ENCODE measurements at places on chromosomes 12 and 14.

DNA sequence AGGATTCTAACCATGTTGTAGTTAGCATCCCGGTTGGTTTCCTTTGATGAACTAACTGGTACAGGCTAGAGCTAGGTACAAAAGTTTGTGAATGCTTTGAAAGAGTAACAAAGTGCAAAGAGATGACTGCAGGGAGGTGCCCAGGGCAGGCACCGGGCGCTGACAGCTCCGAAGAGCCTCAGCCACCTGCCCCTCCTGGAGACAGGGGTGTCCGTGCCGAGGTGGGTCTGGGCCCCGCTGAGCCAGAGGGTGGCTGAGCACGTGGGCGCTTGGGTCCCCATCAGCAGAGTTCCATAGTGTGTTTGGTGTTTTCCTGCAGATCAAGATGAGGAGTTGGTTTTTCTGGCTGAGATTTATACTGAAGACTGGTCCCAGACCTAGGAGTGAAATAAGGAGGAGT lies 19.9 kb downstream of the PRKAB1 start:
- no peak for ATAC-seq

DNA sequence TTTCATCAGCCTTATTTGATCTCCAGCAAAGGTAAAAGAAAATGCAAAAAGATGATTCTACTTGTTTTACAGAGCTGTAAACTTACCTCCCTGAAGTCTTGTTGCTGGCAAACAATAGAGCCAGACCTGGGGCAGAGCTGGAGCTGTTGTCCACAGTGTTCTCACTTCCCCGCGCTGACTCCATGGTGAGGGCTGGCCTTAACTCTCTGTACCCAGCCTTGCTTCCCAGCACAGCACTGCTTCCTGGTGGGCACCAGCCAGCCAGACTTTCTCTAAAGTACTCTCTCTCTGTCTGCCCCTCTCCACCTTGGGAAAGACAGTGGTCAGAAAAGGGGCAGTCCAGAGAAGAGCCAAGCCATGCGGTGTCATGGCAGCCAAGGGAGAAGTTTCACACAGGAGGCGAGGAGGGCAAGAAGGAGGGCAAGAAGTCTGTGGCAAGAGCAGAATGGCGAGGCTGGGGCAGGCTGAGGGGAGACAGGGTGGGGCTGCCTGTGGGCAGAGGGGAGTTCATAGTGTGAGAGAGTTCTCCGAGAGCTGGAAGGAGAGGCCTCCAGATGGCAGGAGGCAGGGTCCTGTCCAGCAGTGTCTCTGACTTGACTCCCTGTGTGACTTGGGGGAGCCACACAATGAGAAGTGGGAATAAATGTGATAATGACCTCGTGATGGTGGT lies 9.3 kb downstream of the EVL start:
- ATAC-seq, result no peak

- no peak for ATAC-seq
These were observed 1.6 kb upstream of the PPP2R5E start for GRCh38 chr14:63544591-63545299.

- ATAC-seq, result no peak
These were observed 123.8 kb downstream of the GRIP1 start for GRCh38 chr12:66555113-66555512.

DNA sequence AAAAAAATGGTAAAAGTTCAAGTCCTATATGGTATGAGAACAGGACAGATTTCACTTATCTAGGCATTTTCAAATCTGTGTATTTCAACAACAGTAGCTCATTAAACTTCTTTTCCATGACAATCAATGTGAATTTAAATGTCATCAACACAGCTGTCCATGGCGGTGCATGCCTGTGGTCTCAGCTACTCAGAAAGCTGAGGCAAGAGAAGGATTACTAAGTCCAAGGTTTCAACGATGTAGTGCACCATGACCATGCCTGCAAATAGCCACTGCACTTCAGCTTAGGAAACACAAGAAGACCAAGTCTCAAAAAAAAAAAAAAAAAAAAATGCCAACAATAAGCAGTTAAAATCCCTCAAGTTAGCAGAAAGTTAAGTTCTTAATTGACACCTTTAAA lies 214.6 kb downstream of the C12orf50 start:
- ATAC-seq, result no peak

DNA sequence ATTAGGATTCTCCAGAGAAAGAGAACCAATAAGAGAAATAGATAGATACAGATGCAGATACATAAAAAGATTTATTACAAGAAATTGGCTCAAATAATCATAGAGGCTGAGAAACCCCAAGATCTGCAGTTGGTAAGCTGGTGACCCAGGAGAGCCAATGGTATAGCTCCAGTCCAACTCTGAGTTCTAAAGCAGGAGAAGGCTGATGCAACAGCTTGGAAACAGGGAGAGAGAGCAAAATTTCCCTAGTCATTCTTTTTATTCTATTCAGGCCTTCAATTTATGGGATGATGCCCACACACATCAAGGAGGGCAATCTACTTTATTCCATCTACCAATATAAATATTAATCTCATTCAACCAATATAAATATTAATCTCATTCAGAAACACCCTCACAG lies 218.2 kb downstream of the PRKD1 start:
- no peak for ATAC-seq

- no peak for ATAC-seq
These were observed 706 bp upstream of the DIO2 start for GRCh38 chr14:80212023-80212397.

- ATAC-seq, result no peak
These were observed 21.4 kb upstream of the ATP2B1 start for GRCh38 chr12:89729946-89730459.

Measured in activated T-helper 17 cell treated with anti-CD3 and anti-CD28 coated beads, Interleukin-2, amount 50 U/mL, for 72 hours (primary cell).